ENCODE measurements at places on chromosomes 4 and X. TPM values are rescaled to one million over a fixed set of nuclear protein-coding genes. Genes with fewer than 3 reads are reported as not detected.

Gene ALAS2
- total RNA-seq = not detected

Gene UGT8
- total RNA-seq = not detected

Gene PDGFRA
- total RNA-seq = 89.1 TPM

Gene CT45A10
- not detected for total RNA-seq

Gene PHKA1
- not detected for total RNA-seq

Gene MMRN1
- total RNA-seq = not detected

Gene ANAPC10
- 17.3 TPM for total RNA-seq

Gene NHS
- total RNA-seq = 3.3 TPM

Gene DUSP9
- not detected for total RNA-seq

Gene MGAT4D
- total RNA-seq = not detected

Gene NONO
- total RNA-seq = 394 TPM

Gene KLHL34
- total RNA-seq = not detected

Gene IL2RG
- not detected for total RNA-seq

Gene USP26
- not detected for total RNA-seq

Gene NUP54
- 34.1 TPM for total RNA-seq

Gene ERAS
- not detected for total RNA-seq

Gene IL13RA1
- total RNA-seq = 49.4 TPM

Gene RTL5
- 1.5 TPM for total RNA-seq

Gene AVPR2
- not detected for total RNA-seq

Gene ADH6
- total RNA-seq = not detected

Gene TTC29
- not detected for total RNA-seq

Gene PNMA5
- not detected for total RNA-seq

Gene CPLX1
- total RNA-seq = 0.19 TPM

Gene TMEM175
- 31.8 TPM for total RNA-seq

Gene SYP
- 0.17 TPM for total RNA-seq

Gene LEF1
- total RNA-seq = not detected

Gene FAM133A
- 0.26 TPM for total RNA-seq

Gene SPATA4
- total RNA-seq = not detected

Gene NCBP2L
- total RNA-seq = not detected

Gene FGF5
- 248 TPM for total RNA-seq

Gene SSX3
- total RNA-seq = not detected

Gene SFRP2
- not detected for total RNA-seq

Gene TKTL2
- not detected for total RNA-seq

Gene VSIG4
- total RNA-seq = not detected

Gene GAB1
- 6.5 TPM for total RNA-seq

Gene MAGEB10
- not detected for total RNA-seq

Gene CENPVL1
- not detected for total RNA-seq

Gene PRSS12
- 88.0 TPM for total RNA-seq

Measured in HFFc6 (cell line).